CD4-positive, alpha-beta T cell treated with Interleukin-17A for 4 hours (primary cell): ENCODE measurements at places on chromosomes 1 and 21.
A peak's percentile ranks its signal among the peaks of the same experiment; 100 is the strongest.

- no peak for DNase-seq
Observed at GRCh38 chr21:15353546-15353945, 288.7 kb upstream of the NRIP1 start.

DNA sequence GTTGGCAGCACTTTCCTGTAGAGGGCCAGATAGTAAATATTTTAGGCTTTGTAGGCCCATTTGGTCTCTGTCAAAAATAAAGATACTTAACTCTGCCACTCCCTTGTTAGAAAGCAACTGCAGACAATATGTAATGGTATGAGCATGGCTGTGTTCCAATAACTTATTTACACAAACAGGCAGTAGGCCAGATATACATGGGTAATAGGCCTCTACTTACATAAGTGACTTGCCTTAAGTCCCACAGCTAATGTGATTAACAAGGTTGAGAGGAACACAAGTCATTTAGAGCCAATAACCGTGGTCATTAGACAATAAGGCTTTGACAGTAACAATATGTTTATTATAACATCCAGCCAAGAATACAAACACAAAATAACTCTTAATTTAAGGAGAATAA is 17.4 kb downstream of the CCT8 start:
- no peak for DNase-seq

GRCh38 chr1:165289556-165289955 is 67.0 kb downstream of the LMX1A start:
- no peak for DNase-seq

- no peak for DNase-seq
Observed at GRCh38 chr21:33067457-33067856, 2.5 kb upstream of the OLIG1 start.

DNA sequence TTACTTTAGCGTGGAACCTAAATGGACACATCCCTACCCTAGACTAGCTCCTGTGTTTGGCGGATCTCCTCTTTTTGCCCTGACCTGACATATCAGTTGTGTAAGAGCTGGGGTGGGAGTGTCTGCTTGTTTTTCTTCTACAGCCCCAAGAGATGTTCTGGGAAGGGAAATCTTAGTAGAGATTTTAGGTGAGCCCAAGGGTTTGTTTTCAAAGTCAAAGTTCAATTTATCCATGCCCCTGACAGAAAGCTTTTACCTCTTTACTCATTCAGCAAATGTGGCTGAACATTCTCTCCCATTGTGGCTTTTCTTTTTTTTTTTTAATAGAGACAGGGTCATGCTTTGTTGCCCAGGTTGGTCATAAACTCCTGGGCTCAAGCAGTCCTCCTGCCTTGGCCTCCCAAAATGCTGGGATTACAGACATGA is 7.3 kb upstream of the TARS2 start:
- no peak for DNase-seq

GRCh38 chr1:77060000-77060399 is 159.2 kb downstream of the PIGK start:
- no peak for DNase-seq

- no peak for DNase-seq
Observed at GRCh38 chr21:38825269-38825668, 19.5 kb downstream of the ETS2 start.

GRCh38 chr1:231923491-231924041 is 297.0 kb downstream of the DISC1 start:
- DNase-seq, result no peak

GRCh38 chr1:18217398-18218043 is 109.9 kb downstream of the IGSF21 start:
- DNase-seq, result no peak

DNA sequence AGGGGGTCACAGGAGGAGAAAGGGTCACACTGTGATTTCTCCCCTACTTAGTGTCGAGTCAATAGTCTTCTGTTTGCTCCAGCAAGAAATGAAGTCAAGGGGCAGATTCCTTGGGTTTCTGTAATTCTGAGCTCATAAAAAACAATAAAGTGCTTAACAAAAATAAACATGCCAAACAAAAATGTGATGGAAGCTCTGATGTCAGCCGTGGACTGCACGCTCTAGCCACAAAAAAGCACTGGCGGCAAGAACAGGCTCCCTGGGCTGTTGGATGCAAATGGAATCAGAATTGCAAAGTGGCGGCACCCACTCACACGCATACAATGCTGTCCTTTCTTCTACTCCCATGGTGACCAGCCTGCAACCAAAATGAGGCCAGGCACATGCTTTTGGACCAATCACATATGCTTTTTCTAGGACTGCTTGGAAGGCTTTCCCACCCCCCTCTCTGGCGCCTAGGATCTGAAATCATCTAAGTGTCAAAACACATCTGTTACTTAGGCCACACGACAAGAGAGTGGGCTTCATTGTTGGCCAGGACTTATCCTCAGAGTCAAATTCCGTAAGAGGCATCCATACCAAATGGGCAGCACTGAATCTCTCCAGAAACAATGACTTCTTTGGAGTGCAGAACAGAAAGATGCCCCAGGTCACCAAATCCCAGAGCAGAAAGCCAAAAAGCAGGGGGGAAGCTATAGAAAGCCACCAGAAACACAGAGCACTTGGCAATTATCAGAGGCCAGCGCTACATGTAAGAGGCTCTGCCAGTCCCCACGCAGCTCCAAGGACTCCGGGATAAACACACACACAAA is 9.2 kb downstream of the C1orf198 start:
- no peak for DNase-seq

DNA sequence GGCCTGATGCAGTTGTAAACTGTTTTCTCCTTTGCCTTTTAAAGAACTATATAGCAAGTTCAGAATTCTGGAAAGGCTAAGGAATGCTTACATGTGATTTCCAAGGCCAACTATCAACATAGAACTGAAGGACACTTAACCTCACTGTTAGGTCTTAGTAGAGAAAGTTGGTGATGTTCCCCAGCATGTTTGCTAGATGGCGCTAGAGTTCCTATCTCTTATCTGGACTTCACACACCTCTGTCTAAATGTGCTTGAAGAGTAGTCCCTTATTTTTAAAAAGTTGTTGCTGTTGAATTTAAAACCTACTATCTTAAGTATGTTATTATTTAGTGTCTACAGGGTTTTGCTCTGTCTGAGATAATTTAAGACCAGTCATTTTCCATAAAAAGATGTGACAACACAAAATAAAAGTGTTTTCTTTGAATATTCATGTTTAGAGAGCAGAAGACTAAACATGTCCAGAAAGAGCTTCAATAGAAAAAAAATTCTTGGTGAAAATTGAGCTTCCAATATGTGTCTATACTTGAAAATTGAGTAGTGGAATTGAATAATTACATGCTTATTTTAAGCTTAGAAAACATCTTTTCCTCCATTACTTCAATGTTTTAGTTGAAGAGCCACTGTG is 237.3 kb downstream of the S1PR1 start:
- no peak for DNase-seq

DNA sequence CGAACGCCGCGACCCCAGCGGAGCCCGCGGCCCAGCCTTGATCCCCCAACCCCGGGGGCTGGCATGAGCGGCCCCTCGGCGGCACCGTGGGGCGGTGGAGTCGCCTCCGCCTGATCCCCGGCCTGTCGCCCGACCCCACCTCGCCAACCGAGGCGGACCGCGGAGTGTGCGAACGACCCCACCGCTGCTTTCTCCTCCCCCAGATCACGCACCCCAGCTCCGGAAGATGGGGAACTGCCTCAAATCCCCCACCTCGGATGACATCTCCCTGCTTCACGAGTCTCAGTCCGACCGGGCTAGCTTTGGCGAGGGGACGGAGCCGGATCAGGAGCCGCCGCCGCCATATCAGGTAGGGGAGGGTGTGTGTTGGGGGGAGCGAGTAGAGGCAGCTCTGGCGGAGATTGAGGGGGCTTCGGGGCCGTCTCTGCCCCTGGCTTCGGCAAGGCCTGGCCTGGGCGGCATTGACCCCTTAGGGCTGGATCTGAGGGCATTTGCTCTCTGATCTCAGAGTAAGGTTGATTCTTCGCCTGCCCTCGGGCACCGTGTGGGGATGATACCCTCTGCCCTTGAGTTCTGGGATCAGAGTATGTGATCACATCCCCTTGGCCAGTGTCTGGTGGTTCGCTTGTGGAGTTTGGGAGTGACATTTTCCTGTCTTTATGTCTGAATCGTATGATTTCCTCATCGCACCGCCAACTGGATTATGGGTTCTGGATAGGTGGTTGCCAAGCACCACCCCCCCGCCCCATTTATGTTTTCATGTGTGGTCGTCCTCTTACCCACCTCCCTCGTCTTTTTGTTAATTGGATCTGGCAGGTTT is 668 bp downstream of the RNF11 start:
- DNase-seq, result peak; percentile 50

- DNase-seq, result no peak
Observed at GRCh38 chr1:227666286-227666685, 68.8 kb downstream of the JMJD4 start.

DNA sequence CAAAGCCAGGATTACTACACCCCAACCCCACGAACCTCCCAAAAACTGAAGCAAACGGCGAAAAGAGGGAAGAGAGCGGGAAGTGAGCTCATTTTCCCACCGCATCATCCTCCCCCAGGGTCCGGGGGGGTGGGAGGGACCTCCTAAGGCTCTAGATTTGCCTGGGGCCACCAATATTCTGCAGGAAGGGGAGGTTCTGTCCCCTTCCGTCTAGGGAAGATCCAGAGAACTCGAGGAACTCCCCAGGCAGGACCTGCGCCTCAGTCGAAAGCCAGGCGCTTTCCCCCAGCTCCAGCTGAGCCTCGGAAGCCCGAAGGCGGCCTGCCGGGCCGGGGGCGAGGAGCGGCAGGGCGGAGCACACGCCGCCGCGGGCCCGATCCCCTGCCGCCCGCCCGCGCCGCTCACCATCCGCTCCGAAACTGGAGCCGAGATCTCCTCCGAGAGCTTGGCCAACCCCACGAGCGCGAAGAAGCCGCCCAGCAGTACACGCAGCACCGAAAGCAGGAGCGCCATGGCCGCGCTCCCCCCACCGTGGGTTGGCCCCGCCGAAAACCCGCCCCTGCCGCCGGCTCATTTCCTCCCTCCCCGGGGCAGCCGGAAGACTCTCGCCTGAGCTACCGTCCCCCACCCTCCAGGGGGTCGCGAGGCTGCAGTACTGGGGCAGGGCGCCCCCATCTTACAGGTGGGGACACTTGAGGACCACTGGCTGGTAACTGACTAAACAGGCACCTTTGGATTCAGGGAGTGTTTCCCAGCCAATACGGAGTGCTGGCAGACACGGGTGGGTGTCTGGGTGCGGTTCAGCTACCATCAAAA is at the start of gene TMEM35B:
TSS of gene TMEM35B (minus strand) at position 555 of the 816 bp plus-strand sequence. CDS start at position 513, 42 bp downstream.
- DNase-seq, result peak; percentile 85

GRCh38 chr1:108962681-108963051 is 618 bp downstream of the CLCC1 start:
- peak; percentile 52 for DNase-seq

GRCh38 chr1:58811303-58811702 is 27.5 kb upstream of the JUN start:
- no peak for DNase-seq

DNA sequence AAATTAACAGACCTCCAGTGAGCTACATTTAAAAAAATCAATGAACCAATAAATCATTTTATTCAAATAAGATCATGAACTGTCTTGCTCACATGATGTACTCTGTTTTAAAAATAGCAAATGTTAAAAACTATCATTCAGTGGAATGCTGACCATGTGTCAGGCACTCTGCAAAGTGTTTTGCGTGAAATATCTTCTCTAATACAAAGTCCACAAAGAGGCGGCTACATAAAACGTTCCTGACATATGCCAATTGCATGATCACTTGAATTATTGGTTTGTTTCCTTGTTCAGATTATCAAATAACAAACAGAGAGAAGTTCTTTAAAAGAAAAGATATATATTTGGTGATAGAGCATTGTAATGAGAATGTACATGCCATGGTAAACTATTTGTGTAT is 10.7 kb downstream of the FMO2 start:
- DNase-seq, result no peak

DNA sequence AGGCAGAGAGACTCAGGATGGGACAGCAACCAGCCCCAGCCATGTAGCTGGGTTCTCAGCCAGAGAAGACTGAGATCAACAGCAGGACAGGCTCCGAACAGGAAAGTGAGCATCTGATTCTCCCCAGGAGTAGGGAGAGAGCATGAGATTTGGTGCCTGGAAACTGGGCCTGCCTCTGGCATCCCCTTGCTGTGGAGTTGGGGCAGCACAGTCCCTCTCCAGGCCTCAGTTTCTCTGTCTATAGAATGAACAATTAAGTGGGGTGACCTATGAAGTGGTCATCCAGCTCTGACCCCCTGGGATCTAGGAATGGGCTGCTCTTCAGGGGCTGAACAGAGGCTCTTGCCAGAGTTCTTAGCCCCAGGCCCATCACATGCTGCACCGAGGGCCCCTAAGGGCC is 55.6 kb downstream of the KLHDC7A start:
- no peak for DNase-seq

DNA sequence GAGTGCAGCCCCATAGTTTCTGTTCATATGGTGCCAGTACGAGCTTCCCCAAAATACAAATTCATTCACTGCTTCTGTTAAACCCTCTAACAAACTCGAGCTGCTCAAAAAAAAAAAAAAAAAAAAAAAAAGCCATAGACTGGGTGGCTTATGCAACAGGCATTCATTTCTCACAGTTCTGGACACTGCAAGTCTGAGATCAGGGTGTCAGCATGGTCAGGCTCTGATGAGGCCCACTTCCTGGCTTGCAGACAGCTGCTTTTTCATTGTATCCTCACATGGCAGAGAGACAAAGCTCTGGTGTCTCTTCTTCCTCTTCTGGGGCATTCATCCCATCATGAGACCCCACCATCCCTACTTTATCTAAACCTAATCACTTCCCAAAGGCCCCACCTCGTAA is 121.6 kb downstream of the PTBP2 start:
- DNase-seq, result no peak

DNA sequence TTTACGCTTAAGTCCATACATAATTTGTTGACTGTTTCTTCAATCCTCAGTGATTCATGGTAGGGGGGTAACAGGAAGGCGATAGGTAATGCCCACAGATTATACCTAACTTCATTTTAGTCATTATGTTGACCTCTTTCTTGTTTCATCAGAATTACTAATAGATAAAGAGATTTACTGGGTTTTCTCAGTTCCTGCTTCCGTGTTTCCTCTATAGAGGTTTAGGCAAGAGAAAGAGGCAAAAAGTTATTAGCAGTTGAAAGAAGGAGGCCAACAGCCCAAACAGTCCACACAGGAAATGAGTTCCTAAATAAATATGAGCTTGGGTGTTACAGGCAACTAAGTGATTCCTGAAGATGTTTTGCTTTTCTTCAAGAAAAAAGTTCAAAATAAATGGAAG is 17.9 kb upstream of the CLCA1 start:
- DNase-seq, result no peak

GRCh38 chr1:97364086-97364485 is 556.7 kb downstream of the DPYD start:
- no peak for DNase-seq
